ENCODE measurements at places on chromosomes 1 and 21.

DNA sequence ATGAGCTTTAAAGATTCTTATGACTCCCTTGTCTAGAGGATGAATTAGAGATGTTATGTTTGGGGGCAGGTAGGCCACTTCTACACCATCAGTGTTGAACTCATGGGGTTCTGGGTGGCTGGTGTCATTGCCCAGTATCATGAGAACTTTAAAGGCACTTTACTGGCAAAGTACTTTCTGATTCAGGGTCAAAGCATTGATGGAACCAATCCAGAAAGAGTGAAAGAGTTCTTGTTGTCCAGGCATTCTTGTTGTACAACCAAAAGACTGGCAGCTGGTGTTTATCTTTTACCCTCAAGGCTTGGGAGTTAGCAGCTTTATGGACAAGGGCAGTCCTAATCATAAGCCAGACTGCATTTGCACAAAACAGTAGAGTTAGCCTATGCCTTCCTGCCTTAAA, 673.0 kb downstream of the USP25 start:
- DNase-seq: no peak

- peak; percentile 94 for DNase-seq
Measured at GRCh38 chr1:203199816-203200571, 13.5 kb upstream of the CHI3L1 start.

DNA sequence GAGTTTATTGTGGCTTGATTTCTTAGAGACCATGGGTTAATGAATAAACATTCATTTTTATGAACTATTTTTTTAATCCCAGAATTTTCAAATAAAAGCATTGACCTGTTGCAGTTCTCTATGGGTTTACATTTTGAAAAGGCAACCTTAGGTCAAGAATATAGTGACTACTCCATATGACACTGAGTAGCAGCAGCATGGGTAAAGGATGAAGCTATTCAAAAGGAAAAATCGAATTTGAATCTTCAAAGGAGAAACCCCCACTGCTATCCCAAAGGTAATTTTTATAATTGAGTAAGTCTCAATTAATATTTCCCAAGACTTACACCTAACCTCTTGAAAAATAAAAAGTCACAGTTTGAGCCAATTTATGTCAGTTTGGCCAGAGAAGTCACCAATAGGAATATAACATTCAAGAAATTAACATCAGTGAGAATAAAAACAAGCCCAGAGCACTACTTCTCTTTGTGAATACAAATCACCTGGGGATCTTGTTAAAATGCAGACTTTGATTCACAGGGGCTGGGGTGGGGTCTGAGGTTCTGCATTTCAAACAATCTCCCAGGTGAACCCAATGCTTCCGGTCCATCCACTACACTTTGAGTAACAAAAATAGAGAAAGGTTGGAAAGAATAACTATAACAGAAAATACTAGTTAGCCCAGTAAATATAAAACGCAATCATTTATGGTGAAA, 39.8 kb downstream of the USP1 start:
- no peak for DNase-seq

DNA sequence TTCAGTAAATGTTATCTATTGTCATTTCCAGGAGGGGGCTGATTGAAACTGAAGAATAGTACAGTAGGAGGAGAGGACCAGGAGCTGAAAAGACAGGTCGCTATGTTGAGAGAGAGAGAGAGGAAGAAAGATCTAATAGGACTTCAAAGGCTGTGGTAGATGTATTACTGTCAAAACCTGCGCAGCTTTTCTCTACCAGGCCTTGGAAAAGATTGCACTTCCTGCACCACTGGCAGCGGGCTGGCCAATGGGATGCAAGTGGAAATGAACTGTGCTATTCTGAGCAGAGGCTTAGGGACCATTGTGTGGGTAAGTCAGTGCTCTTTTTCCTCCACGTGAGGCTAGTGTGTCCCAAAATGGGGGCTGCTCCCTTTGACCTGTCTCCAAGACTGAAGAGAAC, 47.1 kb downstream of the MDM4 start:
- no peak for DNase-seq

DNA sequence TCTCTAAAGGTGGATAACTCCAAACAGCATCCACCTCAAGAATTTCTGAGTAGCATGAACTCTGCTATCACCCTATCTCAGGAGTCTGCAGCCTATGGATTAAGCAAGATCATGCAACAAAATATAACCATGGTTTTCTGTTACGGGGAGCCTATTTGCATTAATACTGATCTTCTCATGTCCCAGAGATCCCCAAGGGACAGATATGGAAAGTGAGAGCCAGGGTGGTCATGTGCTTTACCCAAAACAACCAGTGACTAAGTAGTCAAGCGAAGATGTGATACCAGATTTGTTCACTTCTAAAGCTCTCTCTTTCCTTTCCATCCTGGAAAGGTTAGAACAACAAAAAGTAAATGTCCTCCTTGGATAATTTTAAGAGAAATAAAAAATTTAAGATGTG, 125.1 kb downstream of the PRRX1 start:
- no peak for DNase-seq

DNA sequence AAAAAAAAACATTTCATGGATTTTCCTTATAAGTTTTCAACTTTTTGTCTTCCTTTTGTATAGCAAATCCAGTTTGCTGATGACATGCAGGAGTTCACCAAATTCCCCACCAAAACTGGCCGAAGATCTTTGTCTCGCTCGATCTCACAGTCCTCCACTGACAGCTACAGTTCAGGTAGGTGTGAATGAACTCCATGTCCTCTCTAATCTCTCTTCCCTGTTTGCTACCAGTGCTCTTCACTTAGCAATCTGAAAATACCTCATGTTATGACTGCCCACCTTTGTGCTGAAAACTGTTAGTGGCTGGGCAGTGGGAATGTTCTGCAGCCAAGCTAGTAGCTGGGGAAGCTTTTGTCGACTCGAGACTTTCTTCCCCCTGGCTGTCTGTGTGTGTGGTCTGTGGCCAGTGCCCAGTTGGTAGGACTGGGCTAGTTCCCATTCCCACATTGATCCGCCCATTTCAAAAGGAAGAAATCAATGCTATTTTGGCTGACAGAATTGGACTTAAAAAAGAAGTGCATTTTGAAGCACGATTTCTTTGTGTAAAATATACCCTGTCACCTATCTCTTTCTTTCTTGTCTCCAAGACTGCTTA, 24.5 kb downstream of the AHCYL1 start:
- no peak for DNase-seq

- DNase-seq: no peak
Measured at GRCh38 chr21:42556476-42556875, 42.8 kb downstream of the SLC37A1 start.

DNA sequence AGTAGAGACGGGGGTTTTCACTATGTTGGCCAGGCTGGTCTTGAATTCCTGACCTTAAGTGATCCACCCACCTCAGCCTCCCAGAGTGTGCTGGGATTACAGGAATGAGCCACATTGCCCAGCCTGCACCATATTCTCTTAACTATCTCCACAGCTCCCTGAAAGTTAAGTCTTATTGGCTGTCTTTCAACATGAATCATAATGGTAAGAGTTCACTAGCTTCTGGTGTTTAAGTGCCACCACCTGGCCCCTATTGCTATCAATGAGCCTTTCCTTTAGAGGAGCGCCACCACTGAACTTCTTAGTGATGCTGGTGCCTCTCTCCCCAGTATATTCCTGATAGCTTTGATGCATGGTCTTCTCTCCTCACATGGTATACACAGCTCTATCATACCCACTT, 15.7 kb downstream of the ZFYVE9 start:
- DNase-seq: peak; percentile 75

DNA sequence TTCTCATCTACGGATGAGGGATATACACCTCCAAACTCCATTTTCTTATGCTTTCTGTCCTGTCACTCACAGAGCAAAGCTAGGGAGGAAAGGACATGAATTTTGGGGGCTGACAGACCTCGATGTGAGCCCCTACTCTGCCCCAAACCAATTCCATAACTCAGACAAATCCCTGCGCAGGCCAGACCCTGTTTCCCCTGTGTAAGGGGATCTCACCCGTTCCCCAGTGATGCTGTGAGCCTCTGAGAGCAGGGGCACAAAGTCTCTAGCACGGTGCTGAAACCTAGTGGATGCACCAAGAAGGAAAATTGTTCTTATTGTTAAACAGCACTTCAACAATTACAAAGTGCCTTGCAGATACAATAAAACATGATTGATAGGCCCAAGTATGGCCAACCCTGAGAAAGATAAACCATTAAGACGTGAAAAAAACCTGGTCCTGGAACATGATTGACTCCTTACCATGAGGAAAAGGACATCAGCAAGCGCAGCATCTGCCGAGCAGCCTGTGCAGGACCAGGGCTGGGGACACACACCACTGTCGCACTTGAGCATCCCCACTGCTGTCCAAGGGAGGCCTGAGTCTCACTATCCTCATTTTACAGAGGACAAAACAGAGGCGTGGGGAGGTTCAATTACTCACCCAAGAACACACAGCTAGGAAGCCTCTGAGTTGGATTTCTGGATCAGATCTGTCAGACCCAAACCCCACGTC, 137.8 kb downstream of the GLIS1 start:
- no peak for DNase-seq

DNA sequence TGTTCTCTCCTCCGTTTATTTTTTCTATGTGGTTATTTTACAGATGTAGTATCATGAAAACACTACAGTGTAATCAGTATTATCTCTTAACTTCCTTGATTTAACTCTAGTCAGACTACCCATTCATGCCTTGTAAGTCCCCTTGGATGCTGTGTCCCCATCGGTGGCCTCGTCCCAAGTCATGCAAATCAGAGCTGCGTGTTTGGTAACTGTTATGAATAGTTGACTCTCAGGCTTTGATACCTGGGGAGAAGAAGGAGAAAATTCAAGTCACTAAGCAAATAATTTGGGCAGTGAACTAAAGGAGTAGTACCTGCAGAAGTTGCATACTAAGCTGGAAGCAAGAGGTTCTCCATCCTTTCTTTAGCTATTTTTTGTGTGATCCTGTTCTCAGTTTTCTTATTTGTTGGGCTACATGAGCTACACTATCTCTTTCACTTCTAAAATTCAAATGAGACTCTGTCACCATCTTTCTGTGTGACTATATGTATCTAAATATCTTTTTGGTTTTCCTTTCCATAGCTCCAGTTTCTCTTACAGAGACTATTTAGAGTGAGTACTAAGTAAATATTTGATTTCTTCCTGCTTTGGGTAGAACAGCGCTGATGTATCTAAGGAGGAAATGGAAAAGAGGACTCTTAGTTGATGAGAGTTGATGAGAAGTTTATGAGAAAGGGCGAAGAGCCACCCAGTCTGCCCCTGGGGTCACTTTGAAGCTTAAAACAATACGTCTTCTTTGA, 50.9 kb downstream of the VANGL2 start:
- no peak for DNase-seq

- peak; percentile 18 for DNase-seq
Measured at GRCh38 chr1:14247666-14248065, 350.8 kb upstream of the KAZN start.

DNA sequence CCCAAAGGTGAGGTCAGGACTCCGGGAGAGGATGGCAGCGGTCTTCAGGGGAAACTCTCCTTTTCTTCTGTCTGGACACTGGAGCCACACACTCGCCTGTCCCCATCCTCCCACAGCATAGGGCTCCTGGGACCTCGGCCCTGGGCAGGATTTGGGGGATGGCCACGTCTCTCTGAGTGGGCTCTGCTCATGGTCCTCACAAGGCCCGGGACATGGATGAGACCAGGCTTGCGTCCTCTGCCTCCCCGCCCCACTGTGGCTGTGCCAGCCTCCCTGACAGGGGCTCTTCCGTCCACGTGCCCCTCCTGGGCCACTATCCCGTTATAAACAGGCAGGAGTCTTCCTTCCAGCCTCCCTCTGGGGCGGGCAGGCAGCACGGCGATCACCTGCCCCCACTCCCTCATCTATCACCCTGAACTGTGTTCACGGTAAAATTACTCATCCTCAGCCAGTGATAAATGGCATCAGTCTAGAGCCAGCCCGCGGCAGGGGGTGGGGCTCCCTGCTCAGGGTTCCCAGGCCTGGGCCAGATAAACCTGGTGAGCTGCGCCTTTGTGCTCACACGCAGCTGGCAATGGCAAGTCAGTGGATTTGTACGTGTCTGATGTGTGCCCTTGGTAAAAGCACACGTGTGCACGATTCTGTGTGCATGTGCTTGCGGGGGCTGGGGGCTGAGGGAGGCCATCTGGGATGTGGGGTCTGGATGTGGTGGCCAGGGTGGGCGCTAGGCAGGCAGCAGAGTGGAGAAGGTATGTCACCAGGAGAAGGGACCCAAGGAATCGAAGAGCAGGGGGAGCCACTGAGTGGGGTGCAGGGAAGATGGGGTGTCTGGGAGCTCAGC, 12.6 kb upstream of the SAMD11 start:
- DNase-seq: peak; percentile 32

DNA sequence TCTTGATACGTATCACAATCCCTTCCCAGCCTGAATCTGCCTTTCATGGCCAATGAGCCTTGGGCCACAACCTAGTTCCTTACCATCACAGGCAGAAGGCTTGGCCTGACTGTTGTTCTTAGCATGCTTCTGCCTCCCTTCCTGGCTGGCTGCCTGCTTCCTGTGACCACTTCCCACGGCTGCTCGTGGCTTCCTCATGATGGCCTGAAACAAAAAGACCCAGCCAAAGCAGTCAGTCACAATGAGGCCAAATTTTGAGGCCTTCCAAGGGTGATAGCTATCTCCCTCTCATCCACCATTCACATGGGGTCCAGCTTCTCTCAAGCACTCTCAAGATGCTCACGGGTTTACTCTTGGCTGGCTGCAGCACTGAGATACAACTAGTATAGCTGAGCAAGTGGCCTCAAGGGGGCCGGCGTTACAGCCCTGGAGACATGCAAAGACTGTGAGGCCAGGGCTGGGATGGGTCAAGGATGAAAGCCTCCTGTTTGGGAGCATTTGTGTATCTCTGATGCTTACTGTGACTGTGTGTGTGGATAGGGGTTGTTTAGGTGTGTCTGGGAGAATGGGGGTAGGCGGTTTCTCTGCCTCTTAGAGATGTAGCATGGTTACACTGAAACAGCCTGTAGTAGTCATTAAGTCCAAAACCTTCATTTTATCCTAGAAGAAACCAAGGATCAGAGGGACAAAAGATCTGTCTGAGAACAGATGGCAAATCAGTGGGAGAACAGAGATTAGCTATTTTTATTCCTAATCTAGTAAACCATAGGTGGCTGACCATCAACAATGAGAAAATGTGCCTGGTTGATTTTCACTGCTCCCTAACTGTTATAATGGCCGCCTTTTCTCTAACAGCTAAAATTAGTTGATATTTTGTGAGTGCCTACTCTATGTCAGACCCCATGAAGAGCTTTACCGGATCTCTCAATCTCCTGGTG, 5.4 kb upstream of the TOE1 start:
- DNase-seq: no peak

- DNase-seq: no peak
Measured at GRCh38 chr1:150194381-150195031, 41.4 kb downstream of the ANP32E start.

GRCh38 chr1:245183429-245183828, 28.6 kb downstream of the KIF26B start:
- DNase-seq: peak; percentile 17
